Astrocyte (in vitro differentiated cells and primary cell): ENCODE measurements at places on chromosomes 13 and 19.

GRCh38 chr19:40927567-40927966, 45.5 kb upstream of the CYP2A7 start:
- H3K36me3 ChIP-seq, result no peaks in the 10 kb centered on the region
- H3K27ac ChIP-seq, result no peak overlapping the region
- H3K4me1 ChIP-seq, result no peaks in the 10 kb centered on the region
- no peak overlapping the region for H3K4me3 ChIP-seq

DNA sequence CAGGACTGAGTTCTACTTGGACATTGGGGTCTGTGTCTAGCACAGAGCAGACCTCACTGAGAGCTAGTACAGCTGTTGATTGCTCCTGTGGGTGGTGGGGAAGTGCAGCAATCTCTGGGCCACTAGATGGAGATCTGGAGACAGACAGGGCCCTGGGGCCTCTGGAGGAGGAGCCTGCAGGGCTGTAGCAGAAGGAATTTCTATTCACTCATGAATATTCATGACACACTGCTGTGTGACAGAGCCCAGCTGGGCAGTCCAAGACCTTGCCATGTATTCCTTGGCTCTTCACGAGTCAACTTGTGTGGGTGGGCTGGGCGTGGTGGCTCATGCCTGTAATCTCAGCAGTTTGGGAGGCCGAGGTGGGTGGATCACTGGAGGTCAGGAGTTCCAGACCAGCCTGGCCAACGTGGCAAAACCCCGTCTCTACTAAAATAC, 37.5 kb downstream of the SUGP2 start:
- peaks cover 36% of the 10 kb centered on the region for H3K36me3 ChIP-seq
- no peak overlapping the region for H3K27ac ChIP-seq
- no peak overlapping the region for H3K4me3 ChIP-seq

GRCh38 chr19:18637673-18638630, 1.1 kb downstream of the KLHL26 start:
- H3K27ac ChIP-seq, result no peak overlapping the region
- H3K36me3 ChIP-seq, result no peaks in the 10 kb centered on the region
- H3K4me3 ChIP-seq, result peak overlapping the region; percentile 62
- DNase-seq, result no peak
- H3K27me3 ChIP-seq, result peaks cover 7% of the 10 kb centered on the region

DNA sequence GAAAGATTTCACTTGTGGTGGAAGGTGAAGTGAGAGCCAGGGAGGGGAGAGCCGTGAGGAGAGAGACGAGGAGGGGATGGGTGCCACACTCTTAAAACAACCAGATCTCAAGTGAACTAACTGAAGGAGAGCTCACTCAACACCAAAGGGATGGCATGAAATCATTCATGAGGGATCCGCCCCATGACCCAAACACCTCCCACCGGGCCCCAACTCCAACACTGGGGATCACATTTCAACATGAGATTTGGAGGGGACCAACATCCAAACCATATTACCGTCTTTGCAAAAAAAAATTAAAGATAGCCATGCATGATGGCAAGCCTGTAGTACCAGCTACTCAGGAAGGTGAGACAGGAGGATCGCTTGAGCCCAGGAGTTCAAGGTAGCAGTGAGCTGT, 34.9 kb upstream of the POP4 start:
- H3K36me3 ChIP-seq, result no peaks in the 10 kb centered on the region
- no peak overlapping the region for H3K27ac ChIP-seq
- peaks cover 2% of the 10 kb centered on the region for H3K27me3 ChIP-seq
- no peak for DNase-seq

GRCh38 chr19:29563486-29564101, 37.8 kb downstream of the VSTM2B start:
- no peaks in the 10 kb centered on the region for H3K4me1 ChIP-seq
- no peak overlapping the region for H3K4me3 ChIP-seq
- no peak for DNase-seq
- no peaks in the 10 kb centered on the region for H3K36me3 ChIP-seq
- H3K27ac ChIP-seq, result no peak overlapping the region
- H3K27me3 ChIP-seq, result no peaks in the 10 kb centered on the region

- H3K4me3 ChIP-seq, result no peak overlapping the region
- no peaks in the 10 kb centered on the region for H3K4me1 ChIP-seq
- no peak overlapping the region for H3K27ac ChIP-seq
- no peak for DNase-seq
Measured at GRCh38 chr13:48353590-48353989, 50.0 kb downstream of the RB1 start.
